Renal pelvis (tissue), 12 donors: ENCODE measurements at places on chromosomes 6 and 20. TPM values are rescaled to one million over a fixed set of nuclear protein-coding genes. Genes with fewer than 3 reads are reported as not detected.

- no peak for DNase-seq
Observed at GRCh38 chr6:6221787-6222535, 98.5 kb downstream of the F13A1 start.

DNA sequence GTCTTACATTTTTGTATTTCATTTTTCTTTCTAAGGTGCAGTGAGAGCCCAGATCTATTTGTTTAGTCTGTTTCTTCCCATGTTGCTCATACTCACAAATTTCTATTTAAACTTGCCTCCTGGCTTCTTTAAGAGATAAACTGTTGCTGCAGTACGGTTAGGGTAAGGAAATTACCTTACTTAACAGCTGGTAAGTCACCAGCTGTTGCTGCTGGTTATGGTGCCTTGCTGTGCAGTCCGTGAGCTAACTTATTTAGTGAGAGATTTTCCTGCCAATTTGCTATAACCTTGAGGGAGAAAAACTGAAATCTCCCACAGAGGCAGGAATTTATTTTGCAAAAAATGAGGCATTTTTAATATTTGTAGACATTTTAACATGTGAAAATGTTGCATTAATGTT lies 261.0 kb downstream of the UST start:
- no peak for DNase-seq

DNA sequence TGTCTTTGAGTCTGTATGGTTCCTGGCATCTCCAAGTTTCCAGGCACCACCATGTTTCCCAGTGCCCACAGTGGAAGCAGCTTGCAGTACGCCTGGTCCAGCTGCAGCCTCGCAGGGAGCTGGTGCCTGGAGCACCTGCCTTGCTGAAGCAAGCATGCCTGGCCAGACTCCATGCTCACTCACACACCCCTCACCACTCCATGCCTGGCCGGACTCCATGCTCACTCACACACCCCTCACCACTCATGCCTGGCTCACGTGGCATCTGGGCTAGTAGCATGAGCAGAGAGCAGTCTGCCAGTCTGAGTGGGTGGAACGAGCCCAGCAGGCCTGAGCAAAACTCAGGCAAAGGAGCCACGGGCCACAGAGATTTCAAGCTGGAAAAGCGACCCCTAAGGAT lies 214.3 kb downstream of the TFAP2C start:
- DNase-seq, result no peak

DNA sequence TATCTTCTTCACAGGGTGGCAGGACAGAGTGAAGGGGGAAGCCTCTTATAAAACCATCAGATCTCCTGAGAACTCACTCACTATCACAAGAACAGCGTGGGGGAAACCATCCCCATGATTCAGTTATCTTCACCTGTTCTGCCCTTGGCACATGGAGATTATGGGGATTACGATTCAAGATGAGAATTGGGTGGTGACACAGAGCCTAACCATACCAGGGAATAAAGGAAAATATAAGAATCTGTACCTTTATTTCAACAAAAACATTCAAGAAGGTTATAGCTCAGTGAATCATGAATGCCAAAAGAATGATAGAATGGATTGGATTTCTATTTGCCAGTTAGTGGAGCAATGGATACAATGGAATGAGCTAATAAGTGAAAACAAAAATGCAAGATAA lies 214.4 kb downstream of the PTPRK start:
- no peak for DNase-seq

DNA sequence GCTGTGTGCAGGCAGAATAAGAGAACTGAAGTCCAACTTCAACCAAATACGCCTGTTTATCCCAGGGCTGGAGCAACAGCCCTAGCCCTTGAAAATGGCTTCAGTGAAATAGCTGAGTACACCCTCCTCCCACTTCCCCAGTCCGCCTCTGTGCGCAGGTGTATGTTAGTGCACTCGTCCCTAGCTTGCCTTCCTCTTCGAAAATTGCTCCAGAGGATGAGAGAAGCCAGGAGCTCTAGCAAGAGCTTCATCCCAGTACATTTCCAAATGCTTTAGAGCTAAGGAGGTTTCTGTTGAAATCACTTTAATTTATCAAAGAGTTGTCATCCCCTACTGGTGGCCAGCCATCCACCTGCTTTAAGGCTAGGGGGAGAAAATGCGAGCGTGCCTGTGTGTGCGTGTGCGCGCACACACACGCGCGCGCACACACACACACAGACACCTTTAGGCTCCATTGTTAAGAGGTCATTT lies 5.4 kb upstream of the POU3F2 start:
- DNase-seq, result no peak

DNA sequence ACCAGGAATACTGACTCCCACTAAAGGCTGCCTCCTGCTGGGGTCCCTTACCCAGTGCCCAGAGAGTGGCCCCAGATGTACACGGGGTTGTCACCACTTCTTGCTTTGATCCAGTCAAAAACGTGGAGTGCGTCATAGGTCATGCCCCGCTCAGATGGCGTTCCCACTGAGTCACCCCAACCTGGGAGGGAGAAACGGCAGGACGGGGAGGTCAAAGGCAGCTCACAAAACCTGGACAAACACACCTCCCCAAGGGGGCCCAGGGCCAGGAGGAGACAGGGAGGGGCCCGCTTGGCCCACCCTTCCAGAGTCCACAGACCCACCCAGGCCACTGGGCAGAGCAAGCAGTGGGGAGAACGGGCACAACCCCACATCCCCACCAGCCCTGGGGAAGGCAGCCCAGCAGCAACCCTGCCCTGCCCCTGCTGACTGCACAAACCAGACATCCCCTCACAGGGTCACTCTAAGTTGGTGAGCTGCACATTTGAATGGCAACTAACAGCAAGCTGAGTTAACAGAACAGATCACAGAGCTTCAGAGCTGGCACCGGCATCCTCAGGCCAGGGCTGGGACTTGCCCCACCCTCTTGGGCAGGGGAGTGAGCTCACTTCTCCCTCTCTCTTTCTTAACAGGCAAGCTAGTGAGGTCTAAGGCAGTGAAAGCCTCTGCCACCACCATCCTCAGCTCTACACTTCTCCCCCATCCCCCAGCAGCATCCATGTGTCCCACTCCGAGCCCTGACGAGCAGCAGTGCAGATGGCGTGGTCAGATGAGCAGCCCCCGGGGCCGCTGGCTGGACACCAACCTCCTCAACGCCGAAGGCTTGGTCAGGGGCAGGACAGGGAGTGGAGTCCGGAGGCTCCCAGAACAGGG lies 61.7 kb downstream of the PYGB start:
- no peak for DNase-seq

Gene ENPP5
- 13.2 TPM for polyA plus RNA-seq

Gene C20orf202
- 0.41 TPM for polyA plus RNA-seq

Gene SASH1
- polyA plus RNA-seq, result 26.6 TPM

Gene MUCL3
- polyA plus RNA-seq, result 0.07 TPM
